ENCODE measurements at places on chromosomes 4 and X. TPM values are rescaled to one million over a fixed set of nuclear protein-coding genes. Genes with fewer than 3 reads are reported as not detected.

The FRMD7 gene
- not detected for polyA plus RNA-seq

- no peaks in the 10 kb centered on the region for H3K4me1 ChIP-seq
- no peak for DNase-seq
- no peak overlapping the region for H3K27ac ChIP-seq
Observed at GRCh38 chr4:183807420-183808096, 97.5 kb upstream of the STOX2 start.

The SHROOM2 gene
- 1.4 TPM for polyA plus RNA-seq

The HSFX1 gene
- 0.37 TPM for polyA plus RNA-seq

The DOCK11 gene
- 4.8 TPM for polyA plus RNA-seq

DNA sequence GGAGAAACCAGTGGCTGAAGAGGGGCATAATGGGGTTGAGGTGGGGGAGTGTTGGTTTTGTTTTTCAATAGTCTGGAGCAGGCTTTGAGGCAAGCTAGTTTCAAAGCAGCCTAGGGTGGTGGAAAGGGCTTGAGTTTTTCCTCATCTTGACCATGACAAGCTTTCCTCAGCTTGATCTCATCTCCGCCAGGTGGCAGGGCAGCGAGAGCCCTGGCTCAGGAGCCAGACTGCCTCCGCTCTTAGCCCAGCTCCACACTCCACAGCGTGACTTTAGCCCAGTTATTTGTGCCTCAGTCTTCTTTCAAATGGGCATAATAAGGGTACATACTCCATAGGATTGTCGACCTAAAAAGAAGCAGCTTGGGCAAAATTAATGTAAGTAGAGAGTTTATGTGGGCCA, 29.9 kb upstream of the SOWAHD start:
- no peak overlapping the region for H3K4me3 ChIP-seq
- H3K4me1 ChIP-seq = no peaks in the 10 kb centered on the region
- H3K27me3 ChIP-seq = no peaks in the 10 kb centered on the region
- H3K36me3 ChIP-seq = no peaks in the 10 kb centered on the region
- peak; percentile 18 for DNase-seq

GRCh38 chrX:20456971-20457370, 190.3 kb upstream of the RPS6KA3 start:
- H3K36me3 ChIP-seq = no peaks in the 10 kb centered on the region
- no peak for DNase-seq
- no peaks in the 10 kb centered on the region for H3K27me3 ChIP-seq

DNA sequence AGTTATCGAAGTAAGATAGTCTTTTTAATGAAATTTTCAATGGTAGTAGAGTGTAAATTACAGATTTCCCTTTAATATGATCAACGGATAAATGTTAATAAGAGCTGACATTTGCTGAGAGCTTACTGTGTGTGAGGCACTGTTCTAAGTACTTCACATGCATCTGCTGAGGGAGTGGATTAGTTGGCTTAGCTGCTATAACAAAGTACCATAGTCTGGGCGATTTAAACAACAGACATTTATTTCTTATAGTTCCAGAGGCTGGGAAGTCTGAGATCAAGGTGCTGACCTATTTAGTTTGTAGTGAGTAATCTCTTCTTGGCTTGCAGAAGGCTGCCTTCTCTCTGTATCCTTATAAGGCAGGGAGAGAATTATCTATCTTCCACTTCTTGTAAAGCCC, 174.3 kb downstream of the CEP135 start:
- H3K27ac ChIP-seq = no peak overlapping the region
- H3K4me1 ChIP-seq = no peaks in the 10 kb centered on the region
- no peaks in the 10 kb centered on the region for H3K36me3 ChIP-seq
